ENCODE measurements at places on chromosomes 5 and 9.
A peak's percentile ranks its signal among the peaks of the same experiment; 100 is the strongest.

- DNase-seq: no peak
Observed at GRCh38 chr5:153456354-153456753, 34.1 kb upstream of the GRIA1 start.

GRCh38 chr5:42013561-42013960 is 88.5 kb downstream of the FBXO4 start:
- no peak for DNase-seq

- DNase-seq: no peak
Observed at GRCh38 chr5:180862645-180863044, 1.6 kb upstream of the ZFP62 start.

DNA sequence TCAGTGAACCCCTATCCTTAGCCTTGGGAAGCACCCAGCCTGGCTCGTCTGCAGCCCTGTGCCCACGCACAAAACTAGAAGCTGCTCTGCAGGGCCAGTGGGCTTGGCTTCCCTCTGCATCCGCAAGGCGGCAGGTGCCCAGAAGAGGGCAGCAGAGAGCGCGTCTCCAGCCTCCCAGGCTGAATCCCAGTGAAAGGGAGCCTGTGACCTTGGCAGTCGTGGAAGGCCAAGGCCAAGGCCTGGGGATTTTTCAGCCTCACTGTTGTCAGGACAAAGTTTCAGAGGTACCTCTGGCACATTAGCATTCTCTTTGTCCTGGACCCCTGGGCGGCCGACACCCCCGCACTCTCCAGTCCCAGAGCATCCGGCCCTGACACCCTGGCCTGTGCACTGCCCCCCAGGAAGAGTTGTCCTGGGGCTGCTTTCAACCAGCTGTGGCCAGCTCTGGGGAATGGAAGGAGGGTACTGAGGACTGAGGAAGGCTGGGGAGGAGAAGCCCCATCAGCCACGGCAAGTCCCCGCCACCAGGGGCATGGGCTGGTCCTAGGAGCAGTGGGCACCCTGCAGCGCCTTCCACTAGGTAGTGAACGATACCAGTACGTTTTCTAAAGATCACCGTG is 63.6 kb upstream of the IL17B start:
- DNase-seq: peak; percentile 59

- DNase-seq: no peak
Observed at GRCh38 chr5:30195036-30195435, 998.5 kb upstream of the CDH6 start.

- no peak for DNase-seq
Observed at GRCh38 chr5:53083927-53084326, 25.6 kb downstream of the MOCS2 start.

DNA sequence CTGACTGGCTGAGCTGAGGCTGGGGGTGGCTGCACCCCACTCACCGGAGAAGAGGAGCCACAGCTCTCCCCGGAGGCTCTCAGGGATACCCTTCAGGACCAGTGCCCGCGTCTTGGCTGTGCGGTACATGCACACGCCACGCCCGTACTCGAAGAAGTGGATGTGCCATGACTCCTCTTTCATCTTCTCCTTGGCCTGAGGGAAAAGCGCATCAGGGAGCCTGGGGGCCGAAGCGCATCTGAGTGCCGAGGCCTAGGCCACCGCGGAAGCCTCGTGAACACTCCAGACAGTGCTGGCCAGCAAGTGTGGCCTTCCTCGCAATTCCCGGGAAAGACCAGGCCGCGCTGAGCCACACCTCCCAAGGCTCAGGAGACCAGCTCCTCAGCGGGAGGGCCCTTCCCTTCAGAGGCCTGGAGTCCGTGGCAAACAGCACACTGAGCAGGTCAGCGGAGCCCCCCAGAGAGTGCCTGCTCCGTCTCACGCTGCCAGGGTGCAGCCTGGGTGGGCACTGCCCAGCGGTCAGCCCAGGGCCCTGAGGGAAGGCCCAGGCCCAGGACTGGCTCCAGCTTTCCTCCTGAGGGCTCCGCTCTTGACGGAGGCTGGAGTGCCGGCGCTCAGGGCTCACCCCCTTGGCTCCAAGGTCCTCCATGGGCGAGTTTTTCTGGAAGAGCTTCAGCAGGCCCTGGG is 20.5 kb upstream of the MRNIP start:
- DNase-seq: no peak

GRCh38 chr5:14929293-14930065 is 57.9 kb upstream of the ANKH start:
- DNase-seq: no peak

GRCh38 chr5:59000211-59000610 is 417.3 kb downstream of the RAB3C start:
- no peak for DNase-seq

- DNase-seq: no peak
Observed at GRCh38 chr9:120431268-120431667, 148.7 kb downstream of the CDK5RAP2 start.
